Calu3 (cell line): ENCODE measurements at places on chromosomes 13 and 19. TPM values are rescaled to one million over a fixed set of nuclear protein-coding genes. Genes with fewer than 3 reads are reported as not detected.

DNA sequence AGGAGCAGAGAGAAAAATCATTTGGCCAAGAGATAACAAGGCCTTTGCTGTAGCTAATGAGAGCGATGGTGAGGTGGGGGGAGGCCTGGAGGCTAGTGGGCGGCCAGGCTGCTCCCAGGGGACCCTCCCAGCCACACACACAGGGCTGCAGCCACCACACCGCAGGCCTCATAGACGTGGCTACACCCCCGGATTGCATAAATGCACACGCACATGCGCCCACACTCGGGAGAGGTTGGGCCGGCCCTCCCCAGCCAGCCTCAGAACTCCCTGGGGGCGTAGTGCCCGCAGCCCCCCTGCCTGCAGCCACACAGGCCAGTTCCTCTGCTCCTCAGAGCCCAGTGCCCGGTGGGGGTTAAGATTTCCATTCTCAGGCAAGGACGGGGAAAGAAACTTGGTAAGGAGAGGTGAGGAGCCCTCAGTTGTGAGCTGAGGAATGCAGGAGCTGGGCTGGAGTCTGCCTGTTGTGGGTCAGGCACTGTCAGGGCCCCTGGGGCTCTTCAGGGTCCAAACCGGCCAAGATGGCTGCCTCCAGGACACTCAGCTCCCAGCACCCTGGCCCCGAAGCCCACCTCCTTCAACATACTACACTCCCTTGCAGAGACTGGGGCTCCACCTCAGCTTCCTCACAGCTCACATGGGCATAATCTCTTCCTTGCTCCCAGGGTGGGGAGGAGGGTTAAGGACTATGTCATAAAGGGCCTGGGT is 8.0 kb downstream of the PTH2 start:
- H3K4me3 ChIP-seq, result no peak overlapping the region
- H3K27ac ChIP-seq, result no peak overlapping the region
- H3K27me3 ChIP-seq, result peaks cover 95% of the 10 kb centered on the region
- no peaks in the 10 kb centered on the region for H3K36me3 ChIP-seq
- no peaks in the 10 kb centered on the region for H3K4me1 ChIP-seq

DNA sequence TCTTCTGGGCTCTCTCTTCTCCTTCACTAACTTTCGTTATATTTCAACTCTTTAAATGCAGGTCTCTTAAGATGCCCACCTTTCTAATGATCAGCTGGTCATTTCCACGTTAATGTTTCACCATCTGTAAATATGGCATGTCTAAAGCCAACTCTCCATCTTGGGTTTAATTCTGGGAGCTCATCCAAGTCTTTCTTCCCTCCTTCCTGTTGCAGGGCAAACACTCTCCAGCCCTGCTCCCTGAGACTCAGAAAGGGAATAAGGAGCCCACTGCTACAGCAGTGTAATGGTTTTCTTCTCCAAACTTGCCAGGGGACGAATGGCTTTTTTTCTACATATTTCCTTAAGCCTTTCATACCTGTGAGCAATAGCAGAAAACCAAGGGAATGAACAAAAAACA is 73.3 kb upstream of the SOX1 start:
- H3K4me3 ChIP-seq, result no peak overlapping the region
- H3K36me3 ChIP-seq, result no peaks in the 10 kb centered on the region
- no peaks in the 10 kb centered on the region for H3K27me3 ChIP-seq

DNA sequence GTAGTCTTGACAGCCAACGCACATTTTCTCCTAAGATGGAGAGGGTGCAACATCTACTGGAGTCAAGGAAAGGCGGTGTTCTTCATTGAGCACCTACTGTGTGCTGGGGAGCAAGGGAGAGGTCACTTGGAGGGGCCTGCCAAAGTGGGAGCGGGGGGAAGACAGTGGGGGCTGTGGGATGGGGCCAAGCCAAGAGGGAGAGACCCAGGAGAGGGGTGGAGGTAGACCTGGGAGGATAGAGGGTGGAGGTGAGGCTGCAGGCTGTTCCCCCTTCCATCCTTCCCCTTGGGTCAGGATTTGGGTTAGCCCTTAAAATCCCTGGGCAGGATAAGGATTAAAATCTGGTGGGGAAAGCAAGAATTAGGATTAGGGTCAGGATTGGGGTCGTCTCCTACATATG is 1.7 kb upstream of the PLPP2 start:
- H3K4me1 ChIP-seq, result peaks cover 27% of the 10 kb centered on the region
- H3K36me3 ChIP-seq, result peaks cover 40% of the 10 kb centered on the region
- no peaks in the 10 kb centered on the region for H3K27me3 ChIP-seq

RINL gene
- total RNA-seq, result 4.1 TPM in 2 replicates

GRCh38 chr13:62305756-62306155 is 890.1 kb upstream of the PCDH20 start:
- H3K27ac ChIP-seq, result no peak overlapping the region
- H3K36me3 ChIP-seq, result no peaks in the 10 kb centered on the region
- DNase-seq, result no peak
- no peaks in the 10 kb centered on the region for H3K27me3 ChIP-seq

FBXL3 gene
- total RNA-seq, result 8.8 and 10.9 TPM in 2 replicates
